Epithelial cell of alveolus of lung (primary cell): ENCODE measurements at places on chromosomes 7 and 10. TPM values are rescaled to one million over a fixed set of nuclear protein-coding genes. Genes with fewer than 3 reads are reported as not detected.

The ITPRID1 gene
- not detected in 2 replicates for total RNA-seq

The NME8 gene
- total RNA-seq, result not detected in 2 replicates

The WNT8B gene
- not detected in 2 replicates for total RNA-seq

The RELN gene
- total RNA-seq, result 0.65 and 2.7 TPM in 2 replicates

The AGMO gene
- total RNA-seq, result under 0.01 TPM in 1 of 2 replicates, not detected in the other

The EBLN1 gene
- total RNA-seq, result not detected in 2 replicates

The HIBADH gene
- total RNA-seq, result 38.2 and 51.5 TPM in 2 replicates

The TRIM74 gene
- total RNA-seq, result not detected in 2 replicates

The BCCIP gene
- 39.8 and 45.0 TPM in 2 replicates for total RNA-seq

The PON1 gene
- not detected in 2 replicates for total RNA-seq
